ENCODE measurements at places on chromosomes 12 and 14.

GRCh38 chr12:29869946-29870345 lies 86.2 kb upstream of the TMTC1 start:
- DNase-seq: no peak

DNA sequence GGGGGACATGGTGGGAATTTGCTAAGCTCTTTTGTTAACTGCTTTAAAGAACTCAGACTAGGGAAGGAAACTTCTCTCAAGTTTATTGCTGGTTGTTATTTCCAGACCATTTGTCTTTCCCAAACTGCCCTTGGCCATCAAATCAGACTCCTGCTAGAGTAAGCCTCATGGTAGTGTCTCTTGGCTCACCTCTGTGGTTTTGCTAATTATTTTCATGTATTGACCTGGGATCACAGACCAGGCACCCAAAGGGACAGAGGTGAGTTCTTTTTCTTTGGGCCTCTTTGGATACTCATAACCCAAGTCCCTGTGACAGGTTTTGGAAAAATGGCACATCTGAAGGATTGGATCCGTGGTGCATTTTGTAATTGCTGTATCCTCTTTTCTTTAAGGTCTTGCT lies 11.2 kb downstream of the ETV6 start:
- no peak for DNase-seq

DNA sequence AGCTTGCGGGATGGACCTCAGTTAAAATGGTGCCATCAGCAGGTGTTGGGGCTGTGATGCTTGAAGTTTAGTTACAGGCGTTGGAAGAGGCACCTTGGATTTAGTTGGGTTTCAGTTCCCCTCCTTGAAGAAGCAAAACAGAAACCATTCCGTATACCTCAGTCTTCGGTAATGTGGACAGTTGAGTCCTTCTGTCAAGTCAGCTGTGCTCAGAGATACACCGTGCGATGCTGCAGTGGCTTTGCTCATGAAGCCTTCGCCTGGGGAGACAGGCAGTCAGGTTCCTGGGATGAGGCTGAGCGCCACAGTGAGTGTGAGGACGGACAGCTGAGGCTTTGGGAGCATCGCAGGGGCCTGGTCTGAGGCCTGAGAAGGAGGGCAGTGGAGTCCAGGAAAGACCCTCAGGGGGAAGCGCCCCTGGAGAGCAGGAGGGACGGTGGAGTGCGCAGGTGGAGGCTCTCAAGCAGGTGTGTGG lies 7.4 kb downstream of the RAN start:
- DNase-seq: no peak

DNA sequence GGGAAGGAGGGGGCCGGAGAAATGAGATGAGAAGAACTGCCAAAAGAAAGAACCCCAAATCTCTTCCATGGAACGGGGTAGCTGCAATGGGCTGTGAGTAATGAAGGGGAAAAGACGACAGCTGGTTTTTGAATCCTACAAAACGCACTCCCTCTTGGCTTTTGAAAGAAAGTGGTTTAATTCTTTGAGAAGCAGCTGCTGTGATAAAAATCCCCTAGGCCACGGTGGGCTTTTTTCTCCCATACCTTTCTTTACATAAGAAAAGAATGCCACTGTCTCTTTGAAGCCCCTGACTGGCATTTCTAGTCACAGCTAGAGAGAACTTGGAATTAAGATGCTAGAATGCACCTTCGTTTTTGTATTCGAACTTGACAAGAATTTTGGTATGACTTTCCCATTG lies 486.1 kb downstream of the GLT1D1 start:
- no peak for DNase-seq

DNA sequence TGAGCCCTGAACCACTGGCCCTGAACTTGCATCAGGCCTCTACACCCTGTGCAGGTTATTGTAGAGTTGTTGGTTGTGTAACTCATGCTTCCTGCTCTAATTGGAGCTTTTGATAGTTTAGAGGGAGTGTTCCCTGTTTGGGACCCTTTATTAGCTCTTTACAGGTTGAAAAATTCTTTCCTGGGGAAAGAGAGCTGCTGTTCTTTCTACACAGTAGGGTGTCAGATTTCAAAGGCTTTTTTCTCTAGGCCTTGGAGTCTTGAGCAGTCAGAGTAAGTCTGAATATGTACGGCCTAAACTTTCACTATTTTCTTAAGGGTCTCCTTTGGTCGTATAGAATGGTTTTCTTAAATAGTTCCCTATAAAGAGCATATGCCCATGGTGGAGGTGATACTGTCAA lies 60.8 kb upstream of the NEDD1 start:
- no peak for DNase-seq

DNA sequence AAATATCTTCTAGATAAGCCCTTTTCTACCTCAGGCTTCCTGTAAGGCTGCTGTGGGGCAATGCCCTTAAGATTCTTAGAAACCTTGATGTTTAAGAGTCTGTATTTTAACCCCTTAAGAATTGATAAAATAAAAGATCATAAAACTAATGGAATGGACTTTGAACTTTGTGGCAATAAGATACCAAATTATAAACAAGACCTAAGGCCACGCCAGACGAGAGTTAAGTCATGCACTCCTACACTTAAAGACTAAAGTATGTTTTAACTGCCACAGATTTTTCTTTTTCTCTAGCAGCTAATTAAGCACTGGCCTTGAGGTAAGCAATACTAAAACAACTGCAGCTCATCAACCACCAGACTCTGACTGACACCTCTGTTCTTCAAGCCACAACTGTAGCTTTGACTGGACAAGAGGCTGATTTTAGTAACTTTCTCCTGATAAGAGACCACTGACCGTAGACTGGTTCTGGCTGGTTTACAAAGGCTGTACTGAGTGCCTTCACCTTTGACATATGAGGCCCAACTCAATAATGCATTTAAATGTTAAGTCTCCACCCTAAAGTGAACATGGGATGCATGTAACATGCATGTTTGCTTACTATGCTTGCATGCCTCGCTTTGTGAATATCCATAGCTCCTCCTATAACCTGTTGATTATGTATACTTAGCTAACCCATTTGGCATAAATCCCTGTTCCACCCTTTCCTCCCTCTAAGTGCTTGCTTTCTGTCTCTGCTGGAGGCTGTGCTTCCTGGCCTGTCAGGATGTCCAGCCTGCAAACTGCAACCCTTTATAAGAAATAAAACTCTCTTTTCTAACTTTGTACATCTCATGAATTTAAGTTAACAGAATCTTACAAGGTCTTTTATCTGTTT lies 71.9 kb downstream of the KLHL28 start:
- no peak for DNase-seq

- DNase-seq: no peak
Observed at GRCh38 chr12:56601503-56601902, 28.6 kb downstream of the BAZ2A start.

GRCh38 chr12:28023156-28023887 lies 50.8 kb upstream of the PTHLH start:
- no peak for DNase-seq

DNA sequence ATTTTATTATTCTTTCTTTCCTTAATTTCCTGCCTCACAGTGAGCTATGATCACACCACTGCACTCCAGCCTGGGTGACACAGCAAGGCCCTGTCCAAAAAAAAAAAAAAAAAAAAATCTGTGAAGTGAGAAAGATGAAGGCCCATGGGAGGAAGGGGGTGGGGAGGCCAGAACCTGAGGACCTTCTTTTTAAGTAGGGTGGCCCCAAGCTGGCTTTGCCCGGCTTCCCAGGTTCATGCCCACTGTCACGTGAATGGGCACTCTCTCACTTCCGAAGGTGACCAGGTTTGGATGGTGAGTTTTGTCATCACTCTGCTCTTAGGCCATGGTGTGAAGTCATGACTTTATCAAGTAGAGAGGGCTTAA lies 82.3 kb downstream of the TNFAIP2 start:
- no peak for DNase-seq

DNA sequence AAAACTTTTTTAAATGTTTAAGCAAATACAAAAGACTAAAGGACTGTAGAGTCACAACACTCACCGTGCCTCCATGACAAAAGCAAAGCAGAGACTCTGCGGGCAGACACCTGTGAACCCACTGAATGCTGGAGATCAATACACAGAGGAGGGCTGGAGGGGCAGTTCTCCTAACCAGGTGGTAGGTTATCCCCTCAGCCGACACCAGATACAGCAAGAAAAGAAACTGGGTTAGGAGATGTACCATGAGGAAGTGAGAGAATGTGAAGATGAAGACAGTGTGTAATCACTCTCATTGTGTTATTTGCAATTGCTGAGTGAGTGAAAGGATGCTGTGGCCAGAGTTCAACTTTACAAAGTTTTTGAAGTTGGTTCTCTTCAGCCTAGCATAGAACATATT lies 480.3 kb downstream of the BCL11B start:
- no peak for DNase-seq

- peak; percentile 82 for DNase-seq
Observed at GRCh38 chr14:103546652-103547454, 15.6 kb downstream of the BAG5 start.

- no peak for DNase-seq
Observed at GRCh38 chr12:75854681-75855309, 176.8 kb downstream of the PHLDA1 start.

GRCh38 chr14:21703357-21704326 lies 30.0 kb upstream of the OR4E1 start:
- no peak for DNase-seq

DNA sequence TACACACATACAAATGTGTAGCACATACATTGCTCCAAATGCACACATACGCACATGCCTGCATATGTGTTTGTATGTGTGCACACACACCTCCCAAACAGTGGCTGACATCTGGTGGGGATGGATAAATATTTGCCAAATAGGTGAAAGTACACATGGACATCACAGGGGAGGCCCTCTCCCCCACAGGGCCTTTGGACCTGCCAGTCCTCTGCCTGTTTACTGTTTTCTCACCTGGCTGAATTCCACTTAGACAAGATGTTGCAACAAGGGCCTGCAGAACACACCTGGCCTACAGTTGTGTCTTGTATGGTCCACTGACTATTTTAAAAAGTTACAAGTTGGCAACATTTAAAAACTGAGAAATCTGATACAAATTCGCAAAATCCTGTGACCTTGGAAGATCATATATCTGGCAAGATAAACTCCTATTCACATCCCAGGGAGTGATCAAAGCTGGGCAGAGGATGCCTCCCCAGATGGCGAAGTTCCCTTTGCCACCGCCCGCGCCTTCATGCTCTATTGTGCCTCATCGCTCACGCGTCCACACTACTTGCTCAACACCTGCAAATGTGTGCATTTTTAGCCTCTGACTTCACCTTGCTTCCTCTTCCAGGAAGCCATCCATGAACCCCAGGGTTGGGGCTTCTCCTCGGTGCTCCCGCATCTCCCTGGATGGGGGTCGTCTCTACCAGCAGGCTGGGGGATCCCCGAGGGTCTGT lies 118.4 kb upstream of the FZD10 start:
- no peak for DNase-seq

DNA sequence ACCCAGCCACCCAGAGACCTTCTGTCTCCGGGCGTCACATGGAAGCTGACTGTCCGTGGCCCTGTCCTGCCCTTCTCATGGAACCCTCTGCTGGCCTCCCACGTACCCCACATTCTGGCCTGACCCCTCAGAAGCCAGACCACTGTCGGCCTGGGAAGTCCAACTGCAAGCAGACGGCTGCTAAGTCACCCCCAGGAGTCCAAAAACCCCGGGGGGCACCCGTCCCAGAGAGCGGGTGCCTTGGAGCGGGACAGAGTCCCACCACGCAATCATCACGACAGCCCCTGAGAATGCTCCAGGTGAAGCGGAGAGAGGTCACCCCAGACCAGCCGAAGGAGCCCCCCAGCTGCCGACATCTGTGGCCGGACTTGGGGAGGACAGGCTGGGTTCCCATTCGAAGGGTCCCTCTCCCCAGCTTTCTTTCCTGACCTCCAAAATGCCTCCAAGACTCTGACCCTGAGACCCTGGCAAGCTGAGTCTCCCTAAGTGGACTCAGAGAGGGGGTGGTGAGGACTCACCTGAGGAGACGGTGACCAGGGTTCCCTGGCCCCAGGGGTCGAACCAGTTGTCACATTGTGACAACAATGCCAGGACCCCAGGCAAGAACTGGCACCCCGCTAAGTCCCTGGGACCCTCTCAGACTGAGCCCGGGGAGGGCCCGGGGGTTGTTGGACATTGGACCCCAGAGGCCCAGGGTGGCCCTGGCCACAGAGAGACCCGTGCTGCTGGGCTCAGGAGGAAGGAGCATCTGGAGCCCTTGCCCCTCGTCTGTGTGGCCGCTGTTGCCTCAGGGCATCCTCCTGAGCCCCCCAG lies 337.1 kb downstream of the TMEM121 start:
- no peak for DNase-seq

GRCh38 chr12:64670919-64671639 lies 60.8 kb downstream of the RASSF3 start:
- DNase-seq: no peak

- DNase-seq: no peak
Observed at GRCh38 chr12:19757317-19757877, 318.1 kb downstream of the AEBP2 start.

DNA sequence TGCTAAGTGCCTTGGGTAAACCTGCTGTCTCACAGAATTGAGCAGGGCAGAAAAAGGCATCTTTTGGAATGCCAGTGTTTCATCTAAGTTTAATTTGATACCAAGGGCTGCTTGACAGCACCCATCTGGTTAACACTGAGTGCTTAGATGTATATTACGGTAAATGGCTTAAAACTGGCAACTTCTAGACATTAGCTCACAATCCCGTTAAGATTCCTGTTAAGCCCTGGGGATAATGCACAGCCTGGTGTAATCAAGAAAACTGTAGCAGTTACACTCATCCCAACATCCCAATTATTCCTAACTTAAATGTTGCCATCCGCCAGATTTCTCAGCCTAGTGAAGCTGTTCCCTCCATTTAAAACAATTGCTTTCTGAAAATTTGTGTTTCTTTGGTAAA lies 29.9 kb downstream of the PPFIBP1 start:
- DNase-seq: no peak

DNA sequence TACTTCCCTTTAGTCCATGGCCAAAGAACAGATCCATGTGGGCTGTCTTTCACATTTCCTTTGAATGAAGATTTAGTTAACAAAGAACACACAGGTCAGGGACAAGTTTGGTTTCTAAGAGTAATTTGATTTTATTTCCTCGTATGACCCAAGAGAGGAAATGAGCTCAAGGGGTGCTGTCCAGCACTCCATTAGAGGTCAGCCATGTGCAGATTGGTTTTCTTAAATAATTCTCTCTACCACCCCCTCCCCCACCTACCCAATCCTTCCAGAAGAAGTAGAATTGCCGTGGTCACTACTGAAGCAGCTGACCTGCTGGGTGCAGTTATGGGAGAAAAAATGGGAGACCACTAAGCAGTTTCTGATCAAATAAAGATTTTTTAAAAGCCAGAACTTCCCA lies 13.9 kb upstream of the OAS1 start:
- DNase-seq: no peak

- no peak for DNase-seq
Observed at GRCh38 chr12:53222806-53223261, 9.2 kb downstream of the RARG start.

GRCh38 chr14:91983588-91983987 lies 36.1 kb upstream of the FBLN5 start:
- DNase-seq: no peak

DNA sequence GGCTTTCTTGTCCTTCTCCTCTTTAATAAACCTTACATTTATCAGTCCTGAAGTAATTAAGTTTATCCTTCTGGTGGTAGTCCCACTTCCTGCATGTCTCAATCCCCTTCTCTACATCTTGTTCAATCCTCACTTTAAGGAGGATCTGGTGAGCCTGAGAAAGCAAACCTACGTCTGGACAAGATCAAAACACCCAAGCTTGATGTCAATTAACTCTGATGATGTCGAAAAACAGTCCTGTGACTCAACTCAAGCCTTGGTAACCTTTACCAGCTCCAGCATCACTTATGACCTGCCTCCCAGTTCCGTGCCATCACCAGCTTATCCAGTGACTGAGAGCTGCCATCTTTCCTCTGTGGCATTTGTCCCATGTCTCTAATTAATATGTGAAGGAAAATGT lies 79.3 kb downstream of the ZFC3H1 start:
- DNase-seq: no peak

GRCh38 chr12:12121061-12121460 lies 50.3 kb downstream of the BCL2L14 start:
- DNase-seq: no peak
